Renal cortex interstitium (tissue), 15 donors: ENCODE measurements at places on chromosomes 1 and 21. TPM values are rescaled to one million over a fixed set of nuclear protein-coding genes. Genes with fewer than 3 reads are reported as not detected.

DNA sequence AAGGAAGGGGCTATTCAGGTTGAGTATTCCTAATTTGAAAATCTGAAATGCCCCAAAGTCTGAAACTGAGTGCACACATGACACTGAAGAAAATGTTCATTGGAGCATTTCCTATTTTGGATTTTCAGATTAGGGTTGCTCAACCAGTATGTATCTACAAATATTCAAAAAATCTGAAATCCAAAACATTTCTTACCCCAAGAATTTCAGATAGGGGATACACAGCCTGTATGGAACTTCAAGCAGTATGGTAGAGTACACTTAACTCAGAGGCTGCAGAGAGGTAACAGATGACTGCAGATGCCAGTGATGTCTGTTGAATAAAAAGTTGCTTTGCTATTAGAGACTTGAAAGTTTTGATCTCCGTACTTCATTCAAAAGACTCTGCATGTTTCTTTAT lies 19.0 kb downstream of the YTHDF2 start:
- no peak for DNase-seq

- no peak for DNase-seq
Observed at GRCh38 chr1:7538849-7539768, 232.0 kb upstream of the VAMP3 start.

The UMODL1 gene
- polyA plus RNA-seq: 0.17 TPM

DNA sequence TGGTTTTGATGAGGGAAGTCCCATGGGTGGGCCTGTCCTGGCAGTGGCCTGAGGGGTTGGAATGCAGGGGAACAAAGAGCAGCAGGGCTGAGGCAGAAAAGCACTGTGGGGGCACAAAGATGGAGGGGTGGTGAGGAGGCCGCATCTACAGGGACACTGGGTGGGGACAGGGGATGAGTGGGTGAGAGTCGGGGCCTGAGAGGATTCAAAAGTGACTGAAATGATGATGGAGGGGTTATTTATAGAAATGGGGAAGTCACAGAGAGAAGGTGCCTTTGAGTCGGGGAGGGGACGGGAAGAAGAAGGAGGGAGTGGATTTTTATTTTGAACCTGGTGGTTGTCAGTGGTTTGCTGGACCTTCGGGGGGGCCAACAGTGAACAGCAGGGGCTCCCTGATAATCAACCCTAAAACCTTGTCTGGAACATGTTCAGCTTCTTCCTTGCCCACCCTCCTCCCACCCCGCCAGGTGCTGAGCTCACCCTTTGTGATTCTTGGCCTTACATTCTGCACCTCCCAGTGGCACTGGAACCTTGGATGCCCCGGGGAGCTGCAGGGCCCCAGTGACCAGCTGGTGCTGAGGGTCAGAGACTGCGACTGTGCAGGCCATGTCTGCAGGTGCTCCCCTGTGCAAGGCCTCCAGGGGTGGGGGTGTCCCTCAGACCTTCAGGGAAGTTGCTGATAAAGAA lies 42.9 kb downstream of the IER5 start:
- DNase-seq: no peak

- DNase-seq: no peak
Observed at GRCh38 chr1:85894651-85895050, 186.4 kb upstream of the ZNHIT6 start.

DNA sequence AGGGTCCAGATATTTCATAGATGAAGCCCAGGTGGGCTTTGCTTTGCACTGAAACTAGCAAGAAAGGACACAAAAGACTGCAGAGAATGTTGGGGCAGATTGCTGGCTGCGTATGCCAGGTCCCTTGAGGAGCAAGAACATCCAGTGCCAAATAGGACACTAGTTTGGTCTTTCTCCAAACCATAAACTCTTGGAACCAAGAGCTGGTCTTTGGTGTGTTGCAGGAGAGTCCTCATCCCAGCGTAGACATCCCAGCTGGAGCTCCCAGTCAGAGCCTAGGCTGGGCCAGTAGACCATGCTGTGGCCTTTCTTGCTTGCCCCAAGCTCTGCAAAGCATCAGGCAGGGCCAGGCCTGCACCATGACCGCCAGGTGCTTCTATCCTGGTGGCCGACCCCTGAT lies 87.5 kb downstream of the ATP5PO start:
- DNase-seq: no peak

The KCNN3 gene
- 2.9 TPM for polyA plus RNA-seq

GRCh38 chr1:213829780-213830179 lies 158.0 kb upstream of the PROX1 start:
- DNase-seq: no peak

The ETNK2 gene
- polyA plus RNA-seq: 22.8 TPM

The GSTM1 gene
- polyA plus RNA-seq: 111 TPM

- no peak for DNase-seq
Observed at GRCh38 chr1:212070720-212071302, 35.3 kb downstream of the DTL start.

DNA sequence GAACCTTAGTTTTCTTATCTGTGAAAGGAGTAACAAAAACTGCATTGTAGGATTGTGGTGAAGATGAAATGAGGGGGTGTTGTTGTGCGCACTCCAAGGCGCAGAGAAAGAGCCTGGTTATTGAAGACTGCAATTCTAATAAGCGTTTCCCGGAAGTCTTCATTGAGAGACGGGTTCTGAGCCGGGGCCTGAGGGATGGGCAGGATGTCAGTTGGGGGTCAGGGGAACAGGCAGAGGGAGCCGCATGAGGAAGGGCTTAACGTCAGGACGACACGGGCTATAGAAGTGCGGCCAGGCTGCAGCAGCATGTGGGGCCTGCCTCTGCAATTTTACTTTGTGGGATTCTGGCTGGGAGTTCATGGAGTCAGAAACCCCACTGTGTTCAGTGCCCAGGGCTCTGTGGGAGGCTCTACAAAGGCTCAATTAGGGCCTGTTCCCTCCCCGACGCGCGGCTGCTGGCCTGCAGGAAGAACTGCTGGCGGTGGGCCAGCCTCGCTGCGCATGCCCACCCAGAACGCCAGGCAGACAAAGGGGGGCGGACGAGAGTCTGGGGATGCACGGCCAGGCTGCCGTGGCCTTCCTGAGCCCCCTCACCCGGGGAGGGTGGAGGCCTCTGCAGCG lies 20.7 kb downstream of the TRIM62 start:
- DNase-seq: peak; percentile 56

The ADAM30 gene
- not detected for polyA plus RNA-seq

GRCh38 chr1:168348146-168348709 lies 67.6 kb downstream of the TBX19 start:
- DNase-seq: no peak

The CTSK gene
- 24.2 TPM for polyA plus RNA-seq

DNA sequence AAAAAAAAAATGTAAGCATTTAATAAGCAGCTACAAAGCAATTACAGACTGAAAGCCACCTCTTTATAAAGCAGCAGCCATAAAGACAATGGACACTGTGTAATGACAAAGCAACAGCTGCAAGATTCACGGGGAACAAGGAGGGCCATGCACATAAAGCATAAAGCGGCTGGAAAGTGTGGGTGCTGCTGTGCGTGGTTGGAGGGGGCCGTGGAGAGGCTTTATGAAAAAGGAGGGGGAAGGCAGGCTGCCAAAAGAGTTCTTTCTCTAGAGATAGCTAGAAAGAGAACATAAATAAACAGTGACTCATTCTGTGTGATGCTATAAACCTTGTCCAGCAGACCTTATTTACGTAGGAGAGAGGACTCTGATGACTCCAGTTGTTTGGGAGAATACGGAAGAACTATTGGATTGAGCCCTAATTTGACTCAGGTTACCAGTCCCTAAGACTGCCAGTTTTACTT lies 49.3 kb downstream of the ADAMTS1 start:
- peak; percentile 44 for DNase-seq

- no peak for DNase-seq
Observed at GRCh38 chr1:17251701-17252376, 2.9 kb downstream of the PADI3 start.

The SPRR2B gene
- polyA plus RNA-seq: not detected

DNA sequence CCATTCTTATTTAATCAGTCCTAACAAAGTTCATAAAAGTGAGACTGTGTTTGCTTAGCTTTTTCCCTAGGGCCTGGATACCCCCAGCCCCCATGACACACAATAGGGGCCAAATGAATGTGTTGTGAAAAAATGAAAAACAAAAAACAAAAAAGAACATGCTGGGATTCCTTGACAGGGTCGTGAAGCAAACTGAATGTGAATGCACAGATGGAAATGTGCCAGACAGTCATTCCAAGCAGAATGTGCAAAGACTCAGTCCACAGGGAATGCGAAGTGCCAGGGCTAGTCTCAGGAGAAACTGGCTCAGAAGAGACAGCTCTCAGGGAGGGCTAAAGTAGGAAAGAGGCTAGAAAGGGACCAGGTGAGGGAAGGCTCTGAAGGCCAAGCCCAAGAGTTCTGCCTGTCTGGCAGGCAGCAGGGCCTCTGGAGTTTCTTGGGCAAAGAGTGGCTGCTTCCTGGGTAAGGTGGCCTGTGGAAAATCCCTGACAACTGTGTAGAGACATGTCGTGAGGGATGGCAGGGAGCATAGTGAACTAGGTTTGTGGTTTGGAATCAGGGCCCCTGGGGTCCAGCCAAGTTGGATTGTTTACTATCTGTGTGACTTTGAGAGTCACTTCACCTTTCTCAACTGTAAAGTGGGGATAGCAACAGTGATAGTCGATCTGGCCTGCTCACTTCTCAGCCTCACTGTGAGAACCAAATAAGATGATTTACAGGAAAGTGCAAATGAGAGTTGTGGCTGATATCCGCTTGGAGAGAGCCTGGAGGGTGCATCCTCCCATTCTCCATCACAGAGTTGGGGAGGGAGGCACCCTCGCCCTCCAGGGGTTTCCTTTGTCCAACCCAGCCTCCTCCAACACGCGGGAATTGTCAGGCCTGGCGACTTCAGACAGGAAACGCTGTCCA lies 1.2 kb upstream of the ADAM15 start:
- no peak for DNase-seq

GRCh38 chr1:234154320-234155251 lies 218.7 kb upstream of the COA6 start:
- DNase-seq: peak; percentile 23

- no peak for DNase-seq
Observed at GRCh38 chr1:82185084-82185483, 384.4 kb downstream of the ADGRL2 start.

GRCh38 chr1:35029761-35030160 lies 2.0 kb downstream of the ZMYM6 start:
- DNase-seq: no peak

DNA sequence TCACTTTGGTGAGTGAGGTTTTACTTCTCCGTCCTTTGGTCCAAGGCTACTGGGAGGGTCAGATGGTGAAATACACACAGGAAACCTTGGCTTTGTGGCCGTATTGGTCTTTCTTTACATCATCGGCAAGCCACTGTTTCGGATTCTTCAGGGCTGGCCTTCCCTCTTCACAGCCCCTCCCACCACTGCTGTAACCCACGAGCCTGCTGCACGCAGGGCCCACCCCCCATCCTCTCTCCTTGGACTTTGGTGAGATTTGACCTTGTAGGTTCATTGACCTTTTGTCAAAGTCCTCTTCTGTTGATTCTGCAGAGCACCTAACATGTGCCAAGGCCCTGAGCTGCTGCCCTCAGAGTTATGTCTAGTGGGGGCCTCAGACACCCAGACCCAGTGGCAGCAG lies 328.6 kb downstream of the CAMTA1 start:
- no peak for DNase-seq

DNA sequence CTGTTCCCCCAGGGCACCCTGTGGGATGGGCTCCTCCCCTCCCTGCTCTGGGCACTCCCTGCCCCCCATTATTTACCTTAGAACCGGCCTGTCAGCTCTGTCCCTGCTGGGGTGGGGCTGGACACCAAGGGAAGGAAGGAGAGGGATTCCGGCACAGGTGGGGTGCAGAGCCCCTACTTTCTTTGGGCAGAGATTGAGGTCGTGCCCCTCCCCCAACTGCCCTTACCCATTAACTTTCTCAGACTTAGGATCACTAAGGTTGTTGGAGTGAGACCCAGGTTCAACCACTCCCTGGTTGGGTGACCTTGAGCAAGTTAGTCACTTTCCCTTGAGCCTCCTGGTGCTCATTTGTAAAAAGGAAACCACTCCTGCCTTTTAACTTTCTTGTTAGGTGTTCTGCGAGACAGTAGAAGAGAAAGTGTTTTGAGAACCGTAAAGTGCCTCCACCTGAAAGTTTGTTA lies 57.0 kb upstream of the SYNC start:
- DNase-seq: no peak

DNA sequence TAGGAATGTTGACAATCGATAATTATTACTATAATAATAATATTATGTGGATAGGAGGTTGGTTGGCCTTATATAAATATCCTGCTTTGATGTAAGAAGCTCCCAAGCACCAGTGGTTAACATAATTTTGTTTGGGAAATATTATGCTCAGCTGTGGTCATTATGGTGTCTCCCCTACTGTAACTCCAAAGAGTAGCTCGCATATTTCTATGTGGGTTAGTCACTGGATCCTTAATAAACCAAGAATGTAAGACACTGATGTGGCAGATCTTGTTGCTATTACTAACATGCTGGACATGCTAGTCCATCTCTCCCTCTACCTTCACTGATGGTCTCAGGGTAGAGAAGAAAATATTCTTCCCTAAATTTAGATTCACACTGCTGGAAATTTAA lies 79.2 kb upstream of the RALGPS2 start:
- DNase-seq: no peak

The CAMSAP2 gene
- polyA plus RNA-seq: 35.8 TPM

The TENT5C gene
- polyA plus RNA-seq: 2.4 TPM

GRCh38 chr1:232292239-232292638 lies 337.7 kb downstream of the SIPA1L2 start:
- no peak for DNase-seq

DNA sequence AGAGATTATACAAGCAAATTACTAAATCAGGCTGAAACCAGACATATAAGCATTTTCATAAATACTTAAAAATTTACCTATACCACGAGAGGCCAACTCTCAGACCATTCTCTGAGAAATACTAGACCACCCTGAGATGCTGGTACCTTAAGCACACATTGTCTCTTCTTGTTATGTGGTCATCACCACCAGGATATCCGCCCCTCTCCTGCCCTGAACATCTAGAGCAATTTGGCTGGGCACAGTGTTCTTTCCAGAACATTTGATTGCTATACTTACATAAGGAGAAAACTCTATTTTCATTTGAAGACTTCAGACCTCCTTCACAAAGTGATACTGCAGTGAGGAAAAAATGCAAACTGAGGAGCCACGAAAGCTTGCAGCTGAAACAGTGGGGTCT lies 36.2 kb upstream of the DUSP10 start:
- no peak for DNase-seq
